ENCODE measurements at places on chromosomes 13 and 19. TPM values are rescaled to one million over a fixed set of nuclear protein-coding genes. Genes with fewer than 3 reads are reported as not detected.

LRRC63 gene
- not detected for total RNA-seq

SLITRK1 gene
- not detected for total RNA-seq

ZNF667 gene
- total RNA-seq: 8.8 TPM

ZNF225 gene
- 4.4 TPM for total RNA-seq

ZNF799 gene
- total RNA-seq: 2.1 TPM

KEAP1 gene
- 86.3 TPM for total RNA-seq

ZNF575 gene
- 0.15 TPM for total RNA-seq

IGFL1 gene
- total RNA-seq: not detected

CYP2A6 gene
- not detected for total RNA-seq

KLK15 gene
- total RNA-seq: not detected

RFPL4AL1 gene
- total RNA-seq: not detected

USHBP1 gene
- 0.25 TPM for total RNA-seq

GMIP gene
- 4.1 TPM for total RNA-seq

SELENOV gene
- total RNA-seq: not detected

OR7A5 gene
- total RNA-seq: not detected

TBXA2R gene
- 0.94 TPM for total RNA-seq
